ENCODE measurements at places on chromosomes 2 and 18.

DNA sequence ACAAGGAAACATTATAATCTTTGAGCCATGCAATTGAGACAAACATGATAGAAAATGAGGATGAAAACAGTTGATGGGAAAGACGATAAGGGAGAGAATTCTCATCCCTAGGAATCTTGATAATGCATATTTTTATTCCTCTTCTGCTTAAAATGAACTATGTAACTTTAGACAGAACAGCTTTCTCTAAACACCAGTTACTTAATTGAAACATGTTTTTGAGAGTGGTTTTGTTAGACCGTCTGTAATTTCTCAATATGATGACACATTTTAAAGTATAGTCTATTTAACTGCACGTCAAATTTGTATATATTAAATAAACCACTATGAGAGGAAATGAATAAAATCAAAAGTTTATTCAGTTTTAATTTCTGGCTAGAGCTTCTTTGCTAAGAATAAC, 1453.9 kb upstream of the NXPH2 start:
- no peak for DNase-seq

- DNase-seq = no peak
These were observed 92.4 kb upstream of the RASGRP3 start for GRCh38 chr2:33383855-33384598.

DNA sequence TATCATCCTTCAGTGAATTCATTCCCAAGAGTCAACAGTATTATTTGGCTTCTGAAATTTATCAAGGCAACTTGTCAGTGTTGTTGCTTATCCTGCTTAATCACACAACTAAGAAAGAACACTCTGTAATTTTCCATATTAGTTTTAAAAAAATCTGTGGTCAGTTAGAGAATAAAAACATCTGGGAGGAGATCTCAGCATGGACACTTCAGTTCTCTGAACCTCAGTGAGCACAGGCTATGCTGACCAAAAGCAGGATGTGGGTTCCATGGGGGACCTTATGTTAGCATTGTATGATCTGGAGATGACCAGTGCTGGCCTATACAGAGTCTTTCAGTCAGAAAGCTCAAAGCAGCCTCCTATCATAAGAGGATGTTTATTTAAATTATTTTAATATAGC, 79.1 kb upstream of the KLHL14 start:
- no peak for DNase-seq

DNA sequence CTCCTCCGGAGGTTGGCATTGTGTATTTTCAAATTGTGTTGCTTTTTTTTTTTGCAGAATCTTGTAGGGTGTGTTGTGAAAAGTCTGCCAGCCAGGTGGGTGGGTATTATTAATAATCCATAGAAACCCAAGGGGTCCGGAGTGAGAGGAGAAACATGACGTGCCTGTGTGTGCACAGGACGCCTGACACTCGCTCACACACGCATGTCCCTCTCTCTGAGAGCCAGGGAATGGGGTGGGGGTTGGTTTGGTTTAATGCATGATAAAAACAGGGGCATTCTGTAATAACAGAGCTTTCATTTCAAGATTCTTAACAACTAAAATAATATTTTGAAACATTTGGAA, 224.8 kb downstream of the FAM210A start:
- DNase-seq = no peak

GRCh38 chr2:235497096-235497495, 3.3 kb downstream of the AGAP1 start:
- DNase-seq = no peak

DNA sequence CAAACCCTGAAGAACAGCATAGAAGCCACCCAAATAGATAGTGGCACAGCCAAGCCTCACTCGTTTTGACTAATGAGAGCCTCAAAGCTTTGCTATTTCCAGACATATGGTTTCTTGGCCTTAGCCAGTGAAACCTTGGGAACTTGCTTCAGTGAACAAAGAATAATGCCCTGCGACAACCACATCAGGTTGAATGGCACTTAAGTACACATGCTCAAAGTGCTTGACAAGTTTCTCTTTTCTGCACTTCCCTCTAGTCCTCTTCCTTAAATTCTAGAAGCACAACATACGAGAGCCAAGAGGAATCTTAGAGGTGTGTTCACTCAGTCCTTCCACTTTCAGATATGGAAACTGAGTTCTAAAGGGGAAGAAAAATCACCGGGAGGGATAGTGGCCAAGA, 258.3 kb downstream of the HAUS1 start:
- no peak for DNase-seq

GRCh38 chr2:74472945-74473258, 422 bp upstream of the MRPL53 start:
- no peak for DNase-seq

GRCh38 chr2:21072477-21073242, 28.8 kb upstream of the APOB start:
- DNase-seq = no peak

- DNase-seq = no peak
These were observed 36.3 kb downstream of the RTP5 start for GRCh38 chr2:241905716-241906377.

- no peak for DNase-seq
These were observed 20.4 kb upstream of the ERCC3 start for GRCh38 chr2:127314193-127314988.

DNA sequence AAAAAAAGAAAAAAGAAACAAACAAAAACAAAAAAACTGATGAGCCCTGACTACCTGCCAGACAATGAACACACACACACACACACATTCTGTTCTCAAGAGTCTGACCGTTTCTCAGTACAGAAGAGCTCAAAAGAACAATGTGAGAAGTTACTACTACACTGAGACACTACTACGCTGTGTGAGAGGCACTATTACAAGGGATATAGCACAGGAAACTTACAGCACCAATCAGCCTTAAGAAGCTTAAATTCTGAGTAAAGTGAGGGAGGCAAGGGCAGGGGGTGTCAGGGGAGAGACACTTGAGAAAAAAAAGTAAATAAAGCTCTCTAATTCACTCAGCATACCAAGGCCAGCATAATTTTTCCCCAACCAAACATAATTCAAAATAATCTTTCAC, 32.5 kb downstream of the WDR33 start:
- no peak for DNase-seq

GRCh38 chr2:170177950-170178781, at the start of gene MYO3B:
Gene MYO3B (plus strand): TSS chr2:170178147. CDS start chr2:170178288, 141 bp downstream.
- DNase-seq = no peak

DNA sequence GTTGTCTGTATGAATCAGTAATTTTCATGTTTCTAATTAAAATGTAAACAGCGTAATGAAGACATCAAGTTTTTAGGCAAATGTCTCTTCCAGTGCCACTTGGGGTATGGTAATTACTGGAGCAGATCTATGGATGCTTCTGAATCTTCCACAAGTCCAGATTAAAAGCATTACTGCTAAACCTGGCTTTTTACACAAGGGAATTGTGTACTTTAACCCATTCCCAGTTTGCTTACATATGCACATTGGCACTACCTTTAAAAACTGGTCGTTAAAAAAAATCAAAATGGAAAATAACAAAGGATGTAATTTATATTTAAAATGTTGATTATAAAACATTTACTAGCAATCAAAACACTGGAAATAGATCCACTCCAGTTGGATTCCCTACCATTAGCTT, 19.7 kb downstream of the FIGN start:
- DNase-seq = no peak

DNA sequence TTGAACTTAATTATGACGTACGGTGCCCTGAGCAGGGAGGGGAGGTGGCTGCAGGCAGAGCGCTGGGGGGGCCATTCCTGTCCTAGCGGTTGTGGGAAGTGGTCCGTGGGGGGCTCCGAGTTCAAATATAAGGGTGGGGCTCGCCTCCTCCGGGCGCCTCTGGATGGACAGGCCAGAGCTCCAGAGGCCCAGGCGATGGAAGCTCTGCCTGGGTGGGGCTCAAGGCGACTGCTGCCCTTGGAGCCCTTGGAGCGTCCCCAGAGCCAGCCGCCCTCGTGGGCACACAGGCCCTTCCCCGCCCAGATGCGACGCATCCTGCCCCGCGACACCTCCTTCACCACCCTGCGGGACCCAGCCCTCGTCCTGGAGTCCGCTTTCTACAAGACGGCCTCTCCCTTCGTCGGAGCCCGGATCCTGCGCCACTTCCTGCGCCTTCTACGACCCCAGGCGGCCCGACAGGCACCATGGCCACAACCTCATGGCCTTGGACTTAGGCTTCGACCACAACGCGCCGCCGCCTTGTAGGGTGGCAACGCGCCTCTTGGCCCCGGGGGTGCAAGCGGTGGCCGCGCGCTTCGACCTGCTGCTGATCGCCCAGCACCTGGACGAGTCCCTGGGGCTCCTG, 10.5 kb downstream of the AQP12B start:
- DNase-seq = no peak

DNA sequence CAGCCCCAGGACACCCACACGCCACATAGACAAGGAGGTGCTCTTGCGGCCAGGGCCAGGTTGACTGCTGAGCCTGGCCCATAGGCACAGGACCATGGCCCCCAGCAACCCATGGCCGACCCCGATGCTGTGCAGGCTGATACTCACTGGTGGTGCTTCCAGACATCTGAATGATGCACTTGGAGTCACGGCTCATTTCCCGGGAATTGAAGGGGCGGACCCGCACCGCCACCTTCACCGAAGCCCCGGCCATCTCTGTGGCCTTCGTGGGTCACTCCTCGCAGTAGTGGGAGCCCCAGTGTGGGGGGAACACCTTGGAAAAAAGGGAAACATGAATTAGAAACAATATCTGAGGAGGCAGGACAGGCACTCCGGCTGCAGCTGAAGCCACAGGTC, 22.5 kb downstream of the KIF1A start:
- no peak for DNase-seq

DNA sequence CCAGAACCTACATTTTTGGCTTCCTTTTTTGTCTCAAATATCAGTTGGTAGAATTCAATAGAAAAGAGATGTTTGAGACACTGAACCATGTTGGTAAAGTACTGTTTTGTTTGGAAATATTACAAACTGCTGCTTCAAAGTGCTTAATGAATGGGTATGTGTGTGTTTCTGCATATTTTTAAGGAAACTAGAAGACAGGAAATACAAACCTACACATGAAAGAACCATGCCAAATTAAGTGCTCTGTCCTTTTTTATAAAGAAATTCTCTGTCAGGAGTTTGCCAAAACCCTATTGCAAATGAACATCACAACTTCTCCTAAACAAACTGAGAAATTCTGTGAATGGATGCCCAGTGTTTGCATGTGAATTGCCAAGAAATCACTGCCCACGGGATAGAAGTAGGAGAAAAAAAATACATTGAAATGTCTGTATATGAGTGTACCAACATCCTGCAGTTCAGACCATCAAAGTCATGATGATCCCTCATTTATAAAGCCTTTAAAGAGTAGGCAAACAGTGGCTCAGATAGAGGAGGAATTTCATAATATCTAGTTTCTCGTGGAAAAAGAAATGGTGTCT, 69.6 kb upstream of the RND3 start:
- DNase-seq = no peak

DNA sequence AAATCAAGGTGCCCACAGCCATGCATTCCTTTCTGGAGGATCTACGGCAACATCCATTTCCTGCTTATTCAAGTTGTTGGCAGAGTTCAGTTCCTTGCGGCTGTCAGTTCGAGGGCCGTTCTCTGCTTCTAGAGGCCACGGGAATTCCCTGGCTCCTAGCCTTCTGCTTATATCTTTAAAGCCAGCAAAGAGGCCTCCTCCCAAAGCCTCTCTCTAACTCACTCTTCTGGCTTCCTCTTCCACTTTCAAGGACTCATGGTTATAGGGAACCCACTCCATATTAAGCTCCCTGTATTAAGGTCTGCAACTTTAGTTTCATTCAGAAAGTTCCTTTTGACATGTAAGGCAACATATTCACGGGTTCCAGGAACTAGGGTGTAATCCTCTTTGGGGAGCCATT, 150.1 kb upstream of the RMP24 start:
- DNase-seq = no peak

- no peak for DNase-seq
These were observed 11.7 kb downstream of the VIT start for GRCh38 chr2:36708041-36708741.

DNA sequence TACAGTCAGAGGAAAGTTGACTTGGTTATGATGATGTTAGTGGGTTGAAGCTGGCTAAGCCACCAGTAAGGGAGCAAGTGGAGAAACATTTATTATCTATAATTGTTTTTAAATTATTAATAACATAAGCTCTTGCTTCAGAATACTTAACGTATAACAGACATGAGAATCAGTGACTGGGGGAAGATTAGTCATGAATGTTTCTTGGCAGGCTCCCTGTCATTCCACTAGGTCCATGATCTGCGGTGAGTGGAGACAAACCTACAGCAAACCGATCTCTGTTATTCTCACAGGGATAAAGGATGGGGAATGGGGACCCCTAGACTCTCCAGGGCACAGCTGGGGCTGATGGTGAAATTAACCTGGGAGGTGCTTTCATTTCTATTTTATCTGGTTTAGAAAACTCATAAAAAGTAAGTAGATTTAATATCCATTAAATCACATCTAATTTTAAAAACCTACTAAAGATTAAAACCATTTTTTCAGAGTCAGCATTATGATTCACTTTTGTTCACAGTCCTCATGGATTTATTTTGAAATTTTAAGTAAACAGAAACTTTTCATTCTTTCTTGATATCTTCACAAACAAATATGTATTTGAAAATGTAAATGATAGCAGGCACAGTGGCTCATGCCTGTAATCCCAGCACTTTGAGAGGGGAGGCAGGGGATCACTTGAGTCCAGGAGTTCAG, 420.3 kb downstream of the PTPRM start:
- no peak for DNase-seq

DNA sequence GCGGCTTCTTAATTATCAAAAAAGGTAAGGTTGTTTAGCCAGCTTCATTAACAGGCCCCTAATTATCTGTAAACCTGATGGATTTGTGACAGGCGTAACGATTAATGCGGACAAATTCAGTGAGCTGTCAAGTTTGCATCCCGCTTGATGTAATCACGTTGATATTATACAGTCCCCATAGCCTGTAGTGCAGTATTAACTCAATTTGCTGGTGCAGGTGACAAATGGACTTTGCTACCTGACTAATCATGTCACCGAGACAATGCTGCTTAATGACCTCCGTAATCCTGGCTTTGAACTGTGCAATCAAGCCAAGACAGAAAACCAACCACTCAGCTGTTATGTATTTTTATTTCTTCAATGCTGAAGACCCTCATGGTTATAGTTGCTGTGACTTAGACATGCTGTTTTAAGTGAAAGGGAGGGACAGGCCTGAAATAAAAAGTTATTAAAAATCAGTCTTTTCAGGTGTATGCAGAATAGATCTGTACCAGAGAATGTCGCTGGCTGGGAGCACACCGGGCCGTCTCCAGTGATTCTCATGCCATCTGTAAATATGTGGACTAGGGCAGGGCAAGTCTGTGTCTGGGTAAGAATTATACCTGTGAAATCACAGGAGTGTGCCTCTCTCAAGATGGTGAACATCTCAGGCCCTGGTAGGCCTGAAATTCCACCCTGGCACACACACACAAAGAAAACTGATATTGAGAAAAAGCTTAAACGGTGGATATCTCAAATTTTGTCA, 4.3 kb downstream of the TSHZ1 start:
- no peak for DNase-seq

DNA sequence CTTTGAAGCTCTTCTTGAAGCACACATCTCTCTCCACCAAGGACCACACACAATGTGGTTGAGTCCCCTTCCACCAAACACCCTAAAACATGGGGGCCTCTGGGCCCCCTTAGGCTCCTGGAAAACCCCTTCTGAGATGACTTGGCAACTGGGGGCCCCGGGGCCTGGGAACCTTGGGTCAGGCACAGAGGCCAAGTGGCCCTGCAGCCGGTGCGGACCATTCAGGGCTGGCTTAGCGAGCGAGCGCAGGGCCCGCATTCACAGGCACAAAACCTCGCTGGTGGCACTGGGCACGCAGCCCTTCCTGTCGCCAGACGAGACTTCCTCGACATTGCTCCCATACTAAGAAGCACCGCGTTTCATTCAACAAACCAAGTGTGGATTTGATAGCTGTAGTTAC, 111.2 kb upstream of the ID2 start:
- DNase-seq = no peak

GRCh38 chr2:159808032-159808425, 10.0 kb upstream of the CD302 start:
- DNase-seq = no peak
